Cerebellar nuclear complex (tissue), 1 donor: ENCODE measurements at places on chromosomes 12 and 14.
A peak's percentile ranks its signal among the peaks of the same experiment; 100 is the strongest.

DNA sequence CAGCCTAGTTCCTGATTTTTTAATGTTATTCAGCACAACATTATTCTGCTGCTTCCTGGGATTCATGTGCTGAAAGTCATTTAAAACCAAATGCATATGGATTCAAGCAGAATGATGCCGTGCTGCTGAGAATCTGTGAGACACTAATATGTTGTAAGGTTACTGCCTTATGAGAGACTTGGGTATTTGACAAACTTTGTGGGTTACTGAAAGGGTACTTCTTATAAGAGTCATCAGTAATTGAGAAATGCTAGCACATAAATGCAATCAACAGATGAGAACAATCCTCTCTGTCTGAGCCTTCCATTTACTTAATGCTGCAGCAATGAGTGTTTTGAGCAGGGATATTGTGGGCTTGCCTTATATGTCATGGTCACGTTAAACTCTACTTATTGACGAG, 175.7 kb downstream of the NPAS3 start:
- DNase-seq: no peak

DNA sequence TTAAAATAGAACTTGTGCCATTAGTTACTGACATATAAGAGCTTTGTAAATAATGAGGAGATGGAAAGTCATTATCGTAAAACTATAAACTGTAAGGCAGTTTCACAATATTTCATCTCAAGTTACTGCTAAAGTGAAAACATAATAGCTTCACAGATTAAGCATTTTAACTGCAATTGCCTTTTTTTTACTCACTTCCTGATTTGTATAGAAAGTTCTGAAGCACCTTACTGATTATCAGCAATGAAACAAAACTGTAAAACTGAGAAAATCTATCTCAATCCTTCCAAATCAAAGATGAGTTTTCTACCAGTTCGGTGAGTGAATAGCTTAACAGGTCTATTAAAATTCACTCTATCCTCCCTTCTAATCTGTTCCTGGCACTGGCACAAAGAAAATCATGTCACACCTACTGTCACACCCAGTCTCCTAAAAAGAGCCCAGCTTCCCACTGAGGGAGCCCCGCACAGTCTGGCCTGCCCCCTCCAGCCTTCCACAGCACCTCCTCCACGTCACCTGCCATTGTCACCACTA, 161.4 kb upstream of the ABCD2 start:
- DNase-seq: no peak

- DNase-seq: no peak
Observed at GRCh38 chr12:46462641-46463355, 90.2 kb upstream of the SLC38A2 start.

DNA sequence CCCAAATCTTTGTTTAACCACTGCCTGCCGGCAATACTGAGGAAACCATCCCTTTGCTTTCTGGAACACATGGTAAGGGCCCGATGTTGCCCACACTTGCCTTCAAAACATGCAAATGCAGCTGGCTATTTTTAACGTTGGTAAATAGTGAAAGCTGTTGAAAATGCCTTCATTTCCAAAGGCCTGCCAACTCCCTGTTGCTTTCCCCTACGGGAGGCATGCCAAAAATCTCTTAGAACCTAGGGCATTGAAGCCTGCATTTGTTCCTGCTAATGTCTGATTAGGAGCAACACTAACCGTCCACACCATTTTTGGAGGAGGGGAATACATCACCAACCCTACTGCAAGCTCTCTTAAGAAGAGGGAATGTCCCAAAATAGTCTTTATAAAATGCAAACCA, 152.6 kb upstream of the NOS1 start:
- DNase-seq: peak; percentile 42

DNA sequence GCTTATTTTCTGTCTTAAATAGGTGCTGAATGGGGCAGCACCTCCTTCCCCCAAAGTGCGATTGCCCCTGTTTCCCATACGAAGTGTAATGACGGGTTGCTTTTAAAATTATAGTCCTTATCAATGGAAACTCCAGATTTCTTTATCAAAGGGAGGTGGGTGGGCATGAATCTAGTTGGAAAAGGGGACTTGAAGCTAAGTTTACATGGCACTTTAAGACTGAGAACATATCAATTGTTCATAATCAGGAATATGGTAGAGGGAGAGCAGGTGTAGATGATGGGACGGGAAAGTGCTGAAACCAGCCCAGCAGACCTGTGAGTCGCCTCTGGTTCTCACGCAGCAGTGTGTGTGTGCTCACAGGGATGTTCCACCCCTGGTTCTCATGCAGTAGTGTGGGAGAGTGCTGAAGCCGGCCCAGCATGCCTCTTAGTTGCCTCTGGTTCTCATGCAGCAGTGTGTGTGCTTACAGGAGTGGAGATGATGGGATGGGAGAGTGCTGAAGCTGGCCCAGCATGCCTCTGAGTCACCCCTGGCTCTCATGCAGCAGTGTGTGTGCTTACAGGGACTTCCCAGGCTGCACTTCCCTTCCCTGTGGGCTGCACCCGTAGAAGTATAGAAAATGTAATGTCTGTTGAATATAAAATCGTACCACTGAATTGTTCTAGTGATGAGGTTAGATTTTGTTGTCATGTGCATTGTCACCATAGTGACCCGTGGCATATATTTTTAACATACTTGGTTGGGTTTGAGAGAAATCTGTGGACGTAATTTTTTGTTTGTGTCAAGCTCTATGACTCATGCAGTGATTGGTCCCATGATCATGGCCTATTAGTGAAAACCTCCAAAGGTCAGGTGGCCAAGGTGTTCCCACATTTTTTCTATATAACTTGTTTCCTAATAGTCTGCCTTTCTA, 51.6 kb downstream of the GPATCH2L start:
- DNase-seq: no peak

DNA sequence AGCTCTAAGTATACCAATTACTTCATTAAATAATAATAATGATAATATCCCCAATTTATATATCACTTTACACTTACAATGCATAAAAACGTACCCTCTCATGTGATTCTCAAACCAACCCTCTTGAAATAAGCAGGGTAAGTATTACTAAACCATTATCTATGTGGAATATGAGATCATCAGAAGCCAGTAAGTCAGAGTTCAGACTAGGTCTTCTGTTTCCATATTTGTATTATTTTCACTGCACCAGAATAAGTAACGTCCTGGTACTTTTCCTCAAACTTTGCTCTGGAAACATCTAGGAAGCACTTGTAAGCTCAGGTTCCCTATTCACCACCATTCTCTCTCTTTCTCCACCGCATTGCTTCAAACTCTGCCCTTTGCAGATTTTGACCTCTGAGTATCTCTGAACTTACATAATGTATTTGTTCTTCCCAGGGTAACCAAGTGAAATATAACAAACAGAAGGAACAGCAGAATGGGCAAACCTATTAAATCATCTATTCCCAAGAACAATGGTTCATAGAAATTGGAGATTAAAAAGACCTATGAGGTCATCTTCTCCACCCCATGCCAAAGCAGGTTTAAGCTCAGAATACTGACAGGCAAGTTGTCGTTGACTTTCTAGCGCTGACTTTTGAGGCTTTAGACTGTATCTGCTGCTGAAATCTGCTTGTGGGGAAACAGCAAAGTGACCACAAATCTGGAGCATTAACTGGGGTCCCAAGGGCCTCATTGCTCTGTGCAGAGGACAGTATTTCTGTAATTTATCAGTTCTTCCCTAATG, 161.3 kb upstream of the FAR2 start:
- DNase-seq: no peak

DNA sequence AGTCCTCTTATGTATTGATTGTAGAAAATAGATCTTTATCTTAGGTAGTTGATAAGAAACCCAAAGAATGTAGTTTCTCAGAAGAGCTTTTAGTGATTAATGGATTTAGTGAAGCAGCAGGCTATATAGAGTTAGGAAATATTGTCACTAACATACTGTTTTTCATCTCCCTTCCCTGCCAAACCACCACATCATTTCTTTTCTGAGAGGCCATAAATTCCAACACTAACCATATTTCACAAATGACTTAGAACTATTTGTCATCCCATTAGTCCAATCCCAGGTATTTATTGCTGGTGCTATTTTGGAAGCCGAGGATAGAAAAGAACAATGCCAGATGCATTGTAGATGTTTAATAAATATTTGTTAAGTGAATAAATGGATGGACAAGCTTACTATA, 185.7 kb downstream of the KICS2 start:
- DNase-seq: no peak

DNA sequence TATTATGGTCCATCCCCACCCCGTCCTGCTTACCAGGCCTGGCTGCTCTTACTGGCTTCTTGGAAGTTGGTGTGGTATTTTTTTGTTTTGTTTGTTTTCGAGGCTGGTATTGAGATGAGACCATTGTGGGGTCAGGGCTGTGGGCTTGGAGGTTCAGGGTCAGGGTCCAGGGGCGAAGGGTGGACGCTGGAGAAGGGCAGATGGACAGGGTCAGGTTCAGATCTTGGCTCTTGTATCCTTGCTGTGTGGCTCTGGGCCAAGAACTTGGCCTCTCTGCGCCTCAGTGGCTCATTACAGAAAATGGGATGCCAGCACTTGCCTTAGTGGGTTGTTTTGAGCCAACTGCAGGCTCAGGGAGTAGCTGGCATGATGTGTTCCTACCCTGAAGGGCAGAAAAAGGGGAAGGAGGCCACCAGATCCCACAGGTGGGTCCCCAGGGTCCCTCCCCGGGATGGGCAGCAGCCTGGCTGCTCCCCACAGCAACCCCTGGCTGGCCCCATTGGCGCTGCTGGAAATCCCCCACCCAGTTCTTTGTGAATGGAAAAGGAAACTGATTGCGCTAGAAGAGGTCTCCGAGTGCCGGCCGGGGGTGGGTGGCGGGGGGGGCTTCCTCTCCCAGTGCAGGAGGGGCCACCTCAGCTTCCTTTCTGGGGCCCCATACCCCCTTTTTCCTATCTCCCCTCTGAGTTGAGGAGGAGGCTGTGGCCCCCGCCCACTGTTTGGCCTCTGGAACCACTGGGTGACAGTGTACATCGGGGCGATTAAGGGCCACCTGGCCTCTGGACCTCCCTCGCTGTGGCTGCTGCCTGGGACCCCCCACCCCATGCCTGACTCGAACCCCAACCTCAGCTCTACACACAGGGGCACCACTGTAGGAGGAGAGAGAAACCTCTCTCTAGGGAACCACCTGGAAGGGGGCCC, 25.0 kb downstream of the SH2B3 start:
- no peak for DNase-seq

DNA sequence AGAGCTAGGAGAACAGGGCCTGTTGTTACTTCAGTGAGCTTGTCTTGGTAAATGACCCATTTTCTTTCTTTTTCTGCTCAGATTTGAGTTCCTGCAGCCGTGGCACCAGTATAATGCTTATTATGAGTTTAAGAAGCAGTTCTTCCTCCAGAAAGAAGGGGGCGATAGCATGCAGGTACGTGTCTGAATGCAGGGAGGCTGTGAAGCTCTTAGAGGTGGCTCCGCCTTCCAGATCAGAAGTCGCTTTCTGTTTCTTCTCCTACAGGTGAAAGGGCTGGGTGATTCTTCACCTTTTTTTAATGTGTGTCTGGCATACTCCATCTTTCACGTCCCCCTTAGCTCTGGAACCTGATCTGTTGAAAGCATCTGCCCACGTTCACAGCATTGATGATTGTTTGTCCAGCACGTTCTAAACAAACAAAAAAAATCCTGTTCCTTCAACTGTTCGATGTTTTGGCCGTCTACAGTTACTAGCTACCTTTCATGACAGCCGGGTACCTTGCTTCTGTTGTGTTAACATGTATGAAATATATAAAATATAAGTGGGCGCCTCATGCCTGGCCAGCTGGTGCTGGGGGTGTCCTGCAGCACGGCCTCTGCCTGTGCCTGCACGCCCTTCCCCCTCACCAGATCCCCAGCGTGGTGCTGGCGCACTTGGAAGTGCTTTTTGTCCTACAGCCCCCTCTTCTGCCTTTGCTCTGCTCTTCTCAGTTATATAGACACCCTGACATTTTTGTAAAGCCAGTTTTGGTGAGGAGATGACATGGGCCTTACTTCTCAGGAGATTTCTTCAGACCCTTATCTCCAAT, 44.6 kb downstream of the SFSWAP start:
- DNase-seq: no peak
